Nasal cavity respiratory epithelium epithelial cell of viscerocranial mucosa (primary cell): ENCODE measurements at places on chromosomes 11 and 22. TPM values are rescaled to one million over a fixed set of nuclear protein-coding genes. Genes with fewer than 3 reads are reported as not detected.

Gene PATE3
- not detected in 2 replicates for total RNA-seq

Gene CREB3L1
- 1.5 TPM in 1 of 2 replicates, not detected in the other for total RNA-seq

Gene MMP8
- total RNA-seq = not detected in 2 replicates

Gene CABP4
- not detected in 2 replicates for total RNA-seq

Gene SYT8
- 0.68 and 10.0 TPM in 2 replicates for total RNA-seq

Gene P2RX6
- total RNA-seq = 0.34 and 0.57 TPM in 2 replicates

Gene SYT9
- total RNA-seq = not detected in 2 replicates
